Naive B cell (primary cell): ENCODE measurements at places on chromosomes 13 and 19. TPM values are rescaled to one million over a fixed set of nuclear protein-coding genes. Genes with fewer than 3 reads are reported as not detected.
A peak's percentile ranks its signal among the peaks of the same experiment; 100 is the strongest.

DNA sequence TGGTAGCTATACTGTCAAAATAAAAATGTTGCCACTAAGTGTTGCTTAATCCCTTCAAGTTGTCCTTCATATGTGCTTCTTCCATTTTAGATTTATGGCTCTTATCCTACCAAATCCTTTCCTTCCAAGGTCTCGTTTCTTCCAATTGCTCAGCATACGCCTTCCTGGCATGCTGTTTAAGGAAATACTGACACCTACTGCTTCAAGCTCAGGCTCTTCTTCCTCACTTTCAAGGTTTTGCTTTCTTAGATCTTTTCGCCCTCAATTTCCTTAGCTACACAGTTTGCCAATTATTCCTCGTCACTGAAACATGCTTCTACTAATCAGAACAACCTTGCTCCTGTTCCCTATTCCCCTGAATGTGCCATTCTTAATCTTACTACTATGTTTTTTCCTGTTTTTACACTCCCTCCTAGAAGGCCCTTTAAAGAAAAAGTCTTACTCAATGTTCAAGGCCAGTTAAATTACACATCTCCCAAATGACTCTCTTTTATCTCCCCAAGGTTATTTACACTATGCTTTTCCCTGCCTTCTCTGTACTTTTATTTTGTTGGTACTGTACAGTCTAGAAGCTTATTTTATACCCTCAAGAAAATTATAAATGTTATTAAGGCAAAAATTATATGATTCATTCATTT, 343.1 kb downstream of the MZT1 start:
- H3K4me1 ChIP-seq = no peaks in the 10 kb centered on the region
- H3K4me3 ChIP-seq = no peak overlapping the region
- no peaks in the 10 kb centered on the region for H3K36me3 ChIP-seq
- no peak overlapping the region for H3K27ac ChIP-seq

- peak overlapping the region; percentile 89 for H3K27ac ChIP-seq
- H3K36me3 ChIP-seq = no peaks in the 10 kb centered on the region
- H3K4me3 ChIP-seq = peak overlapping the region; percentile 96
These were observed 11.5 kb upstream of the CAPNS1 start for GRCh38 chr19:36128392-36128736.

- H3K4me3 ChIP-seq = no peak overlapping the region
- H3K27me3 ChIP-seq = peaks cover 29% of the 10 kb centered on the region
- H3K4me1 ChIP-seq = no peaks in the 10 kb centered on the region
- H3K27ac ChIP-seq = no peak overlapping the region
These were observed 89.3 kb downstream of the NUFIP1 start for GRCh38 chr13:44899967-44900366.

LILRA2 gene
- 5.6 TPM for polyA plus RNA-seq

- DNase-seq = peak; percentile 41
- peak overlapping the region; percentile 38 for H3K27ac ChIP-seq
- H3K27me3 ChIP-seq = no peaks in the 10 kb centered on the region
- H3K36me3 ChIP-seq = no peaks in the 10 kb centered on the region
- peak overlapping the region; percentile 90 for H3K4me3 ChIP-seq
These were observed 4.6 kb downstream of the GNA11 start for GRCh38 chr19:3098515-3099346.

RYR1 gene
- 0.03 TPM for polyA plus RNA-seq

ZNF665 gene
- polyA plus RNA-seq = 29.1 TPM

- no peaks in the 10 kb centered on the region for H3K4me1 ChIP-seq
- H3K4me3 ChIP-seq = no peak overlapping the region
- no peak overlapping the region for H3K27ac ChIP-seq
- H3K36me3 ChIP-seq = peaks cover 24% of the 10 kb centered on the region
- no peak for DNase-seq
These were observed 12.6 kb upstream of the MAB21L1 start for GRCh38 chr13:35489050-35489449.

GRCh38 chr19:17052439-17052838, 22.8 kb downstream of the HAUS8 start:
- DNase-seq = no peak
- H3K4me1 ChIP-seq = no peaks in the 10 kb centered on the region
- no peak overlapping the region for H3K27ac ChIP-seq
- no peak overlapping the region for H3K4me3 ChIP-seq
- no peaks in the 10 kb centered on the region for H3K27me3 ChIP-seq

DNA sequence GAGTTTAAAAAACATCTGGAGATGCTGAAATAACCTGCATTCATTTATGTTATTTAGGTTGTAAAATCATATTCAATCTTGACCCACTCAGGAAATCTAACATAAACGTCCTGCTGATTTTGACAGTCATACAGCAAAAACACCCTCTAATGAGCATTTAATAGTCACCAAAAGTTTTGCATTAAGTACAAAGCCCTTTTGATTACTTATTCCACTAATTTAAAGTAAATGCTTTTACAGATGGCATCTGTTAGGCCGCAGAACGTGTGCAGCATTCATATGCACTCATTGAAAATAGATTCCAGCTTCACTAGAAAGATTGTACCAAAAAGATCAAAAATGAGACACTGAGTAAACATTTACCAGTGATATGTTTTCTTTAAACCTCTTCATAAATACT, 1295.1 kb downstream of the EFNB2 start:
- H3K27ac ChIP-seq = no peak overlapping the region
- no peak for DNase-seq
- H3K27me3 ChIP-seq = no peaks in the 10 kb centered on the region

DNA sequence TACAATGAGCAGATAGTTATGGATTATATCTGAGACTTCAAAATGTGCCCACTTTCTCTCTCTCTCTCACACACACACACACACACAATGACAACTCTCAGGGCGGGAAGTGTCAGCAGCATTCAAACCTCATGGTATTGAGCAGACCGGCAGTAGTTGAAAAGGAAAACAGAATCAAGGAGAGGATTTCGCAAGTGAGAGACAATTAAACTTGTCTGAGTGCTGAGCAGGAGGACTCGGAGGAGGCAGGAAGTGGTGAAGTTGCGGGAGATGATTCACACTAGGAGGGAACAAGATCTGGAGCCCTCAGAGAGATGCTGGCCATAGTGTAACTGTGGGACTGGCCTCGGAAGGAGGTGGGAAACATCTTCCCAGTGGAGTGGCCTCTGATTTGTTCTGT, 353.1 kb downstream of the EFNB2 start:
- H3K36me3 ChIP-seq = no peaks in the 10 kb centered on the region
- no peak overlapping the region for H3K27ac ChIP-seq
- no peaks in the 10 kb centered on the region for H3K4me1 ChIP-seq

FGF22 gene
- not detected for polyA plus RNA-seq

METTL21C gene
- not detected for polyA plus RNA-seq

DAND5 gene
- not detected for polyA plus RNA-seq

- no peak for DNase-seq
- no peaks in the 10 kb centered on the region for H3K27me3 ChIP-seq
- peaks cover 36% of the 10 kb centered on the region for H3K4me1 ChIP-seq
- peak overlapping the region; percentile 99 for H3K27ac ChIP-seq
- peak overlapping the region; percentile 99 for H3K4me3 ChIP-seq
- no peaks in the 10 kb centered on the region for H3K36me3 ChIP-seq
These were observed 5.6 kb downstream of the UHRF1 start for GRCh38 chr19:4914736-4915501.

DNA sequence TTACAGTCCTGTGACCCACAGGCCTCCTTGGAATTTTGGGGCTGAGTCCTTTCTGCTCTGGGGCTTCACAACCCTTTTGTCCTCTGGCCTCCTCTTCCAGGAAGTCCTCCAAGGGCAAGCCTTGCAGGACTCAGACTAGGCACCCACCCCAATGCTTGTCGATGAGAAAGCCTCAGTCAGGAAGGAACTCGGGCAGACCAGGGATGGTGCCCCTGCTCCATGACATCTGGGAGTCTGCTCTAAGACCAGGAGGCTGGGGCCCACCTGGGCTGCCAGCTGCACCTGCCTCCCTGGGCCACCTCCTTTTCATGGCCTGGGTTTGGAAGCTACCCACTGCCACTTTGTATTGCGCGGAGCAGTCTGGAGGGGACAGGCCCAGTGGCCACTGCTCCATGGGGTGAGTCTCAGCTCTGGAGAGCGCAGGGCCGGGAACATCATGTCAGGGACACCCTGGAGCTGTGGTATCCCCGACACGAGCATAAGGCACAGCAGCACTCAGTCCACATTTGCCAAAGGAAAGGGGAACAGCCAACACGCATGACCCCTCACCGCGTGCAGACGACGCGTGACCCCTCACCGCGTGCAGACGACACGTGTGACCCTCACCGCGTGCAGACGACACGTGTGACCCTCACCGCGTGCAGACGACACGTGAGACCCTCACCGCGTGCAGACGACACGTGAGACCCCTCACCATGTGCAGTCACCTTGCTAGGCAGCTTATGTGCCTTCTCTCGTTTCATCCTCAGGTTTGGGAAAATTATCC, 10.8 kb downstream of the C2CD4C start:
- H3K4me3 ChIP-seq = no peak overlapping the region
- DNase-seq = no peak
- H3K36me3 ChIP-seq = peaks cover 6% of the 10 kb centered on the region
- no peaks in the 10 kb centered on the region for H3K4me1 ChIP-seq

GRCh38 chr19:2199215-2199614, 35.5 kb downstream of the DOT1L start:
- H3K4me3 ChIP-seq = no peak overlapping the region
- no peak overlapping the region for H3K27ac ChIP-seq
- no peaks in the 10 kb centered on the region for H3K36me3 ChIP-seq
- no peaks in the 10 kb centered on the region for H3K27me3 ChIP-seq

ONECUT3 gene
- polyA plus RNA-seq = not detected

DNA sequence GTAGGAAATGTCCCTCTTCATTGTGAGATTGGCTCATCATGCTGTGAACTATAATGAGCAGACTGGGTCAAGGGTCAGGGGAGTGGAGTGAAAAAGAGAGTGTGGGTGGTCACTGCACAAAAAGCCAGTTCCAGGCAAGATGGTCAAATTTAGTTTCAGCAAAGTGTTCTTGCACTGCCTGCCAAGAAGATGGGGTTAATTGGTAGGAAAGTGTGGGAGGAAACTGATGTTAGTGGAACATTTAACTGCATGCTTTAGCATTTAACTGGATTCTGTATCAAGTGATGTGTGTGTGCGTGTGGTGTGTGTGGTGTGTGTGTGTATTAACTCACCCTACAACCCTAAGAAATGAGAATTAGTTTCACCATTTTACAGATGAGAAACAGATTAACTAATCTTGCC, 131.6 kb downstream of the COG6 start:
- H3K4me1 ChIP-seq = no peaks in the 10 kb centered on the region
- H3K4me3 ChIP-seq = no peak overlapping the region
- H3K36me3 ChIP-seq = peaks cover 10% of the 10 kb centered on the region
- no peak overlapping the region for H3K27ac ChIP-seq
- DNase-seq = no peak
- H3K27me3 ChIP-seq = peaks cover 6% of the 10 kb centered on the region

DNA sequence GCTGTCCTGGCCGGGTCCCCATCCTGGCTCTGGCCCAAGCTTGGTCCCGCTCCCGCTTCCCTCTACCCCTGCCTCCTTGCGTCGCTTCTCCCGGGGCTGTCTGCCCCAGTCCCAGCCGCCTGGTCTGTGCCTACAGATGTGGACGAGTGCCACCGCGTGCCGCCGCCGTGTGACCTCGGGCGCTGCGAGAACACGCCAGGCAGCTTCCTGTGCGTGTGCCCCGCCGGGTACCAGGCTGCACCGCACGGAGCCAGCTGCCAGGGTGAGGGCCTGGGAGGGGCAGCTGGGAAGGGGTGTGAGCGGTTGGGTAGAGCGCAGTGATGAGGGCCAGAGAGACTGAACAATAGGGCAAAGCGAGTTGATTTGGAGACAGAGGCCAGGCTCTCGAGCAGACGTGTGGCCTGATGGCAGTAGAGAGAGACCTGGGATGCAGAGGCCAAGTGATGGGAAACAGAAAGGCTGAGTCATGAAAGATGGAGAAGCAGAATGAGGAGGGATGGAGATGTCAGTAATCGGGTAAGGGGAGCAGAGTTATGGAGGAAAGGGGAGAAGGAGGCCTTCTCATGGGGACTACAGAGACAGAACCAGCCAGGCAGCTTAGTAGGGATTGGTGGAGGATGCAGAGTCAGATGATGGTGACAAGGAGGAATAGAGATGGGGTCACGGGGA, 9.4 kb downstream of the LTBP4 start:
- H3K36me3 ChIP-seq = no peaks in the 10 kb centered on the region
- peak overlapping the region; percentile 79 for H3K4me3 ChIP-seq
- H3K27me3 ChIP-seq = no peaks in the 10 kb centered on the region
- DNase-seq = peak; percentile 69

DNA sequence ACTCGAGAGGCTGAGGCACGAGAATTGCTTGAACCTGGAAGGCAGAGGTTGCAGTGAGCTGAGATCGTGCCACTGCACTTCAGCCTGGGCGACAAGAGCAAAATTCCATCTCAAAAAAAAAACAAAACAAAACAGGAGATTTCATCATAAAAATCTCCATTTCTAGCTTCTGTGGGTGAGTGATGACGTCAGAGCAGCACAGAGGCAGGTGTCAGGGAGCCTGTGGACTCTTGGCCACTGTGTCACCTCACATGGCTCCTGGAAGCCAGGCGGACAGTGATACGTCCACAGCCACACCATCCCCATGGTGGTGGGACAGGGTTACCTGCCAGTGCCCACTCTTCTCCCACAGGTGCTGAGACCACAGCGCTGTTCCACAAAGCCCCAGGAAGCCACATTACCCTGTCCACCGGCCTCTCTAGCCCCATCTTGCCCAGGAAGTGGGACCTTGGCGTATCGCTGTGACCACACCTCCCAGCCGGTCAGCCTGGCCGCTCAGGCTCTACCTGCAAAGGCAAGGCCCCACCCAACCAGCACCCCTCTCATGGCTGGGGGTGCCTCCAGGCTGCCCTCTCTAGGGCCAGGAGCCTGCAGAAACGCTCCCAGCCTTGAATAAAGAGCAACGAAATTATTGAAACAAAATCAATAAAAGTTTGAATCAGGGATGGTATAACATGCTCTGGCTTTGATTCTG, 2.5 kb upstream of the FXYD3 start:
- H3K4me1 ChIP-seq = peaks cover 6% of the 10 kb centered on the region
- no peak for DNase-seq
- no peak overlapping the region for H3K4me3 ChIP-seq
- no peaks in the 10 kb centered on the region for H3K27me3 ChIP-seq
- H3K36me3 ChIP-seq = no peaks in the 10 kb centered on the region

DNA sequence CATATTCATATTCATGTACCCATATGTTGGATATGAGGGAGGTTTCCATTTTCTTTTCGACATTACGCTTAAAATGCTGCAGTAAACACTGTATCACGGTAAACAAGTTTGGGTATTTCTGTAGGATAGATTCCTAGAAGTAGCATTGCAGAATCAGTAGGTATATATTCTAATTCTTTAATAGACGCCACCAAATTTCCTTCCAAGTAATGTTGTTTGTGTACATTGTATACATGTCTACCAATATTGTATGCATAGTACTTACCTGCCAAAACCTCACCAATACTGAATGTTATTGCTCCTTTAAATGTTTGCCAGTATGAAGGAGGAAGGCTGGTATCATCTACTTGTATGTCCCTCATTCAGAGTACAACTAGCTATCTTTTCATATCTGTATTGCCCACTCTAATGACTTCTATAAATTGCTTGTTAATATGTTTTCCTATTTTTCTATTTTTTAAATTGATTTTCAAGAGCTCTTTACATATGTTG, 56.1 kb upstream of the ZNF536 start:
- H3K4me1 ChIP-seq = no peaks in the 10 kb centered on the region
- H3K4me3 ChIP-seq = no peak overlapping the region
- no peaks in the 10 kb centered on the region for H3K27me3 ChIP-seq
- no peaks in the 10 kb centered on the region for H3K36me3 ChIP-seq
- no peak for DNase-seq

IGFL2 gene
- polyA plus RNA-seq = not detected
